ENCODE measurements at places on chromosomes 1 and 21. TPM values are rescaled to one million over a fixed set of nuclear protein-coding genes. Genes with fewer than 3 reads are reported as not detected.
A peak's percentile ranks its signal among the peaks of the same experiment; 100 is the strongest.

- no peaks in the 10 kb centered on the region for H3K27me3 ChIP-seq
- H3K36me3 ChIP-seq, result peaks cover 13% of the 10 kb centered on the region
- peaks cover 4% of the 10 kb centered on the region for H3K4me1 ChIP-seq
- DNase-seq, result no peak
- no peak overlapping the region for H3K4me3 ChIP-seq
Observed at GRCh38 chr1:66426239-66426853, 107.6 kb upstream of the SGIP1 start.

CNKSR1 gene
- 26.3 TPM for total RNA-seq

- DNase-seq, result peak; percentile 84
- H3K4me1 ChIP-seq, result no peaks in the 10 kb centered on the region
- H3K4me3 ChIP-seq, result peak within 1 kb of the TSS; percentile 92
- H3K27ac ChIP-seq, result peak within 1 kb of the TSS; percentile 24
- H3K27me3 ChIP-seq, result no peaks in the 10 kb centered on the region
Observed at GRCh38 chr1:23777979-23778814, at the start of gene PITHD1. Gene PITHD1 (plus strand): TSS chr1:23778418. CDS start chr1:23778516, 98 bp downstream.

RGS8 gene
- total RNA-seq, result 0.07 TPM

GRCh38 chr1:117235863-117236465 lies 25.2 kb upstream of the VTCN1 start:
- no peaks in the 10 kb centered on the region for H3K27me3 ChIP-seq
- no peak overlapping the region for H3K4me3 ChIP-seq
- H3K4me1 ChIP-seq, result peaks cover 2% of the 10 kb centered on the region

DNA sequence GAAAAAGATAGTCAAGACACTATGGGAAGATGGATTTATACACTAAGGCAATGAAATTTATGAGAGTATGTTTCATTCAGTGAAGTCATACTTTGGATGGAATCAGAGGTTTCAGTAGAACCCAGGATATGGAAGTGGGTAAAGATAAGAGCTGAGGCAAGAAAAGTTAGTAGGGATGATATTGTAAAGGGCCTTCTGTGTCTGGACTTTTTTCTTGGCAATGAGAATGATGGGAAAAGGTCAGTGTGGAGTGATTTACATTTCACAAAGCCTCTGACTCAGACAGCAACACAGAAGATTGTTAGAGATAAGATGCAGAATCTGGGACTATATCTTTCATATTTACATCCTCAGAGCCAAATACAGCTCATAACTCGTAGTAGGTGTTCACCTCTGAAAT lies 32.1 kb downstream of the SH3BGR start:
- H3K4me3 ChIP-seq, result no peak overlapping the region
- no peak for DNase-seq
- H3K4me1 ChIP-seq, result no peaks in the 10 kb centered on the region

DNA sequence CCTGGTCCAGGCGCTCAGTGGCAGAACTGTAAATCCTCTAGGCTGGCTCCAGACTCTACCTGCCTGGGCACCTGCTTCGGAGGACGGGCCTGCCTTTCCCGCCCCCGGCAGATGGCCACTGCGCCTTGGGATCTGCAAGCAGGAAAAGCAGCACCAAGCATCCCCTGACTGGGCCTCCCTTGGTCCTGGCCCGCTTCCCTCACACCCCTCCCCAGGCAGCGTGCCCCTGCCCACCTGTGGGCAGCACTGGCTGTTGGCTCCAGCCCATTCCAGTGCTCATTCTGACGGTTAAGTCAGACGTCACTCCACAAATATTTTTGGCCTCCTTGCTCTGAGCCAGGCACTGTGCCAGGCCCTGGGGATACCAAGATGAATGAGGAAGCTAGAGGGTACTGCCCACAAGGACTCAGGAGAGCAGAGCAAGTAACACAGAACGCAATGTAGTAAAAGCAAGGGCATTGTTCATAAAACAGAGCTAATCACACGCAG lies 22.0 kb upstream of the BLACAT1 start:
- no peaks in the 10 kb centered on the region for H3K27me3 ChIP-seq
- no peaks in the 10 kb centered on the region for H3K4me1 ChIP-seq
- H3K36me3 ChIP-seq, result peaks cover 5% of the 10 kb centered on the region
- H3K27ac ChIP-seq, result no peak overlapping the region

DNA sequence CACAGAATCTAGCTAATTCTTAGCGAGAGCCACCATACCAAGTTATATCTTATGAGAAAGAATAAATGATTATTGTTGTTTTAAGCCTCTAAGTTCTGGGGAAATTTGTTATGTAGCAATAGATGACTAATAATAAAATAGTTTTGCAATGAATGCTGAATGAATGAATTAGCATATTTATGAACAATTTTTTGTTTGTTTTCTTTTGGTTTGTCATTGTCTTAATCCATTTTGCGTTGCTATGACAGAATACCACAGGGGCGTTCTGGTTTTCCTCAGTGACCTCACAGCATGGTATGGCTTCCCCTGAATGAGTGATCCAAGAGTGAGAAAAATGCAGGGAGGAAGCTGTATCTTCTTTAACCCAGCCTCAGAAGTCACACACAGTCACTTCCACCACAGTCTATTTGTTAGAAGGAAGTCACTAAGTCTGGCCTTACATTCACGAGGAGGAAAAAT lies 53.8 kb upstream of the HPDL start:
- no peaks in the 10 kb centered on the region for H3K36me3 ChIP-seq
- H3K27ac ChIP-seq, result no peak overlapping the region
- H3K27me3 ChIP-seq, result no peaks in the 10 kb centered on the region
- DNase-seq, result no peak

DNA sequence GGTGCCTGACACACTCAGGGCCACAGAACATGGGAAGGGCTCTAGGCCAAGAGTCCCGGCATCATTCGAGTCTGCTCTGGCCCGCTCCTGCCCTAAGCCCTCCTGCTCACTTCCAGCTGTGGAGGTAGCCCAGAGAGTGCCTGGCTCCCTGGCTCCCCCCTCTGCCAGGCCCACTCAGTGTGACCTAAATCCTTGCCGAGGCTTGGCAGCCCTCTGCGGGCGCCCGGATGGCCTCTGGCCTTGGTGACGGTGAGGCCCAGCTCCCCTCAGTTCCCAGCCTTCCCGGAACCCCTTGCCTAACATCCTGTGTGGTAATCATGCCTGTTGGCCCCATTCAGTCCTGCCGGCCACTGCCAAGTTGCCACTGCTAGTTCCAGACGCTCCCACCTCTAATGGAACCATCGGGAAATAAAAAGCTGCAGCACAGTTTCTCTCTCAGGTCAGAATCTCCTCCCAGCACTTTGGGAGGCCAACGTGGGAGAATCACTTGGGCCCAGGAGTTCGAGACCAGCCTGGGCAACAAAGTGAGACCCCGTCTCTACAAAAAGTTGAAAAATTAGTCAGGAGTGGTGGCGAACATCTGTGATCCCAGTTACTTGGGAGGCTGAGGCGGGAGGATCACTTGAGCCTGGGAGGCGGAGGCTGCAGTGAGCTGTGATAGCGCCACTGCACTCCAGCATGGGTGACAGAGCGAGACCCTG lies 1.2 kb upstream of the H6PD start:
- peak overlapping the region; percentile 27 for H3K4me3 ChIP-seq
- DNase-seq, result peak; percentile 39
- no peaks in the 10 kb centered on the region for H3K27me3 ChIP-seq

- DNase-seq, result peak; percentile 31
- no peak overlapping the region for H3K27ac ChIP-seq
- no peak overlapping the region for H3K4me3 ChIP-seq
- H3K4me1 ChIP-seq, result no peaks in the 10 kb centered on the region
Observed at GRCh38 chr1:5949085-5949760, 43.0 kb downstream of the NPHP4 start.

DNA sequence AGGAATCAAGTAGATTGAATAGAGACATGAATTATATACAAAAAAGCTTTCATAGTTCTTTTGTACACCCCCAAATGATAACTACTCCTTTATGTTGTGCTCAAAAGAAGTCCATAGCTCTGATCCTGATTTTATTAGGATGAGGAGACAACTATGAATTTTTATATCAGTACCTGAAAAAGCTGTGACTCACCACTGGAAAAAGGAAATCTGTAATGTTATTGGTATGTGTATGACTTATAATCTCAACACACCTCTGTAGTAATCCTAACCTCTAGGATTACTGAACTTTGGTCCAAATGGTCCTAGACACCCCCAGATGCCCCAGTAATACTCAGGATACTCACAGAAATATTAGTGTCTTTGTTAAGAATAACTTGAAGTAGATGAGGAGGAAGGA lies 10.2 kb downstream of the PRKAB2 start:
- peaks cover 78% of the 10 kb centered on the region for H3K36me3 ChIP-seq
- no peak overlapping the region for H3K4me3 ChIP-seq
- H3K27me3 ChIP-seq, result no peaks in the 10 kb centered on the region
- H3K27ac ChIP-seq, result no peak overlapping the region

ADAM30 gene
- total RNA-seq, result not detected

- H3K36me3 ChIP-seq, result no peaks in the 10 kb centered on the region
- no peak for DNase-seq
- no peaks in the 10 kb centered on the region for H3K27me3 ChIP-seq
- no peak overlapping the region for H3K27ac ChIP-seq
- no peaks in the 10 kb centered on the region for H3K4me1 ChIP-seq
- H3K4me3 ChIP-seq, result no peak overlapping the region
Observed at GRCh38 chr1:244011271-244011670, 39.8 kb upstream of the ZBTB18 start.

DNA sequence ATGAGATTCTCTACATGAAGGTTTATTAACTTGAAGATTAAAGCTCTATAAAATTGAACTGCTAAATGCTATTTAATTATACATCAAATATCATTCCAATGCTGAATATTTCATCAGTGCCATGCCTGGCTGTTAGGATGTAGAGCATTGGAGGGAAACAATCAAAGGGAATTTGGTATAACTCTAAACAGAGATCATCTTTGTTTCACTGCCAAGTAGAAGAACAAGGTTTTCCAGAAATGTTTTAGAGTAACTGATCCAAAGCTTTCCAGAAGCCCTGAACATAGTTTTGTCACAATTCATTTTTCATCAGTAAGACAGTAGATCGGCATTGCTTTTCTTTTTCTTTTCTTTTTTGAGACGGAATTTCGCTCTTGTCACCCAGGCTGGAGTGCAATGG lies 5.9 kb upstream of the DSTYK start:
- no peaks in the 10 kb centered on the region for H3K27me3 ChIP-seq
- H3K36me3 ChIP-seq, result no peaks in the 10 kb centered on the region
- no peak overlapping the region for H3K4me3 ChIP-seq
- no peak for DNase-seq

MATN1 gene
- total RNA-seq, result not detected

GRCh38 chr1:220681220-220681880 lies 8.8 kb upstream of the C1orf115 start:
- no peak overlapping the region for H3K4me3 ChIP-seq
- no peak for DNase-seq
- H3K4me1 ChIP-seq, result no peaks in the 10 kb centered on the region
- H3K27me3 ChIP-seq, result no peaks in the 10 kb centered on the region
- H3K27ac ChIP-seq, result no peak overlapping the region

DNA sequence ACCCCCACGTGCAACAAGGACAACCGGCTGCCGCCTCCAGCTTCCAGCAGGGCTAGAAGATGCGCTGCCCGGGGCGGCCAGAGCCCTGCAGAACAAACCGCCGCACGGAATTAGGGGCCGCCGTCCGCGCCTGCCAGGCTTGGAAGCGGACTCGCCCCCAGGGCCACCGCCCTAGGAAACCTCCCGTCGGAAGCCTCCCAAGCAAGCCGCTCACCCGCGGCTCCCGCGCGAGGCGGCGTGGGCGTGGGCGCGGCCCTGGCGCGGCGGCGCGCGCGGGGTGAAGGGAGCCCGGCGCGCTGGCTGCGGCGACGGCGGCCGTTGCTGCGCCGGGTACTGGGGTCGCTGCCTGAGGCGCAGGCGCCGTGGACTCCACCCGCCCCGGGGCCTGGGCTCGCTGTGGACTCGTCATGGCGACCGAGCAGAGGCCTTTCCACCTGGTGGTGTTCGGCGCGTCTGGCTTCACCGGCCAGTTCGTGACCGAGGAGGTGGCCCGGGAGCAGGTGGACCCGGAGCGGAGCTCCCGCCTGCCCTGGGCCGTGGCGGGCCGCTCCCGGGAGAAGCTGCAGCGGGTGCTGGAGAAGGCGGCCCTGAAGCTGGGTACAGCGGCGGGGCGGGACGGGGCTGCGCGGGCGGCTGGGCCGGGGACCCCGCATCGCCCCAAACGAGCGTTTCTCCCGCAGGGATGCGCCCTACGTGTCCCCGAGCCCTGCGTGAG lies at the start of gene SCCPDH:
SCCPDH (plus strand) TSS at position 394 of the 715 bp plus-strand sequence; CDS start at position 408, 14 bp downstream.
- DNase-seq, result peak; percentile 71
- no peaks in the 10 kb centered on the region for H3K4me1 ChIP-seq
- peaks cover 31% of the 10 kb centered on the region for H3K36me3 ChIP-seq
- H3K27me3 ChIP-seq, result no peaks in the 10 kb centered on the region

EPHB2 gene
- 8.3 TPM for total RNA-seq

GRCh38 chr1:70033266-70033873 lies 172.0 kb downstream of the LRRC40 start:
- H3K4me1 ChIP-seq, result no peaks in the 10 kb centered on the region
- no peak overlapping the region for H3K27ac ChIP-seq
- no peak for DNase-seq
- no peaks in the 10 kb centered on the region for H3K36me3 ChIP-seq
- no peaks in the 10 kb centered on the region for H3K27me3 ChIP-seq

DNA sequence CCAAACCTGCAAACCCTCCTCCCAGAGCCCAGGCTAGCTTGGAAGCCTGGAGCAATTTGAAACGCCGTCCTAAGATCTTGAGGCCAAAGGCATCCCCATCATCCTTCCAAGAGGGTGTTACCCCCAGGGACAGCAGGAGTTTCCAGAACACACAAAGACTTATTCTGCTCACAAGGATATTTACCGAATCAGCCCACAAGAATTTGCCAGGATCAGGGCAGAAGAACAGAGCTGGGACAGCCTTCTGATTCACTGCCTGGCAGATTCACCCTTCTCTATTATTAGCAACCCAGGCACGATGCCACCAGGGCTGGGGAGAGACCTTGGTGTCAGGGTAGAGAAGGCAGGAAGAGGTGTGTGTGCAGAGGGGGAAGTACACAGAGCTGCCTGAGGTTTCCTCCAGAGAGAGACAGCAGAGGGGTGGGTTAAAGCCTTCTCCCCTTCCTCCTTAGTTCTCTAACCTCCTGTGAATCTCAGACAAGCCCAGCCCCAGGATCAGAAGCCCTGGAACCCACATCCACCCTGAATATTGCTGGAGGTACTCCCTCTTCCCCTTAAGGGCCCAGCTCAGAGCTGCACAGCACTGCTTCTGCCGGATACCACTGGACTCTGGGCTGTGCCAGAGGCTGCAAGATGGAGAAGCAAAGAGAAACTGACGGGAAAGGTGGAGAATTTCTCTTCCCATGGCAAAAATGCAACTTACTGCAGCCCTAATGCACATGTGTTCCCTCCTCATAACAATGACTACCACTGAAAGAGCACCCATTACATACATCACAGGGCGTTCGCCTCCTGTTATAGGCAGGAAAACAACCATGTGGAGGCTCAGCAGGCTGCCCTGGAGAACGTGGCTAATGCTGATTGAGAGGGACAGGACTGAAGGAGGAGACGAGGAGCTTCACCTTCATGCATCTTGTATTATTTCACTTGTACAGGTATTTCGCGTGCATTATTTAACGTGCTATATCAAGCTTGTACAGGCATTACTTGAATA lies 61.8 kb downstream of the ITPKB start:
- peaks cover 14% of the 10 kb centered on the region for H3K4me1 ChIP-seq
- H3K27ac ChIP-seq, result no peak overlapping the region
- DNase-seq, result no peak
- H3K36me3 ChIP-seq, result no peaks in the 10 kb centered on the region
- peaks cover 2% of the 10 kb centered on the region for H3K27me3 ChIP-seq
- no peak overlapping the region for H3K4me3 ChIP-seq

All from H9 (cell line).